Right lung (tissue), 10 donors: ENCODE measurements at places on chromosomes 2 and 18.
A peak's percentile ranks its signal among the peaks of the same experiment; 100 is the strongest.

- no peak for DNase-seq
These were observed 6.5 kb downstream of the KCNJ3 start for GRCh38 chr2:154704991-154705390.

DNA sequence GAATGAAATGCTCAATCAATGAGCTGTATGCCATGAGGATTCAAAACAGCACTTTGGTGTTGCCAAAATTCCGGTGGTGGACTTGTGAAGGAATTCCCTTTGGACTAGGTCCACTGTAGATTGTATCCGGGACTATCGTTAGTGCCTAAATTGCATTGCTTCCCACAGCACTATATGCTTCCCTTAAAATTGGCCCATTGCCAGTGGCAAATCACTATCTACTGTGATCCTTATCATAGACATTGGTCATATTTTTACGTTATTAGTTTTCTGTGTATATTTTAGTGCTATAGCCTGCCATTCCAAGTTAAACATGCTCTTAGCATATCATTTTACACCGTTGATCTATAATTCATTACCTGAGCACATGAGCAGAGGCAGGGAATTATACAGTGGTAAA lies 1.7 kb downstream of the PJVK start:
- DNase-seq: no peak

DNA sequence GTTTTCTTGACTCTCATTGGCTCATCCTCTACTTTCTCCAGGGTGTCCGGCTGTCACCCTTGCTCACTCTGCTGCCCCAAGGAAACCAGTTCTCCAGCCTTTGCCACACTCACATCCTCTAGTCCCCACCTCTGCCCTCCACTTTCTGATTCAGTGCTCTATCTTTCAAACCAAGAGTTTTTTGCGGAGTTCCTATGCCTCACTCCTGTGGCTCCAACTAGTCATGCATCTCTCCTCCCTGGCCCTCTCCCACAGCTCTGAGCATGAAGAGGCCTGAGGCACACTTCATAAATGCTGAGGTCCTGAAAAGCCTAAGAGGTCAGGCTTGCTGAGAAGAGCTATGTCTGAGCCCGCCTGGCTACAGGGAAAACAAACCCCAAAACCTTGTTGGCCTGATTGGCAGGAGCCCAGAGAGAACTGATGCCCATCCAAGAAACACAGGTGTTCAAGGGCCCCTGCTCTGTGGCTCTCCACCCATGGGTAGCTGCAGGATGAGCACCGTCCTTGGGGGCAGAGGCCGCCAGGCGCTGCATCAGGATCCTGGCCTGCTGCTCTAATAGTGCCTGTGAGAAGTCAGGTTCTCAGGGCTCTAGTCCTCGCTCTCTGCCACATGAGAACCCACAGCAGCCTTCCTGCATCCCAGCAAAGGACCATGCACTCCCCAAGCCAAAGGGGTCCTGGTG lies 42.1 kb downstream of the HS1BP3 start:
- DNase-seq: no peak

GRCh38 chr18:25351280-25351775 lies 638 bp downstream of the ZNF521 start:
- no peak for DNase-seq

- DNase-seq: peak; percentile 87
These were observed 1.5 kb upstream of the IRS1 start for GRCh38 chr2:226800941-226801784.

GRCh38 chr2:127796389-127796788 lies 14.6 kb downstream of the WDR33 start:
- no peak for DNase-seq

- DNase-seq: no peak
These were observed 10.5 kb upstream of the IL1A start for GRCh38 chr2:112794841-112795240.

DNA sequence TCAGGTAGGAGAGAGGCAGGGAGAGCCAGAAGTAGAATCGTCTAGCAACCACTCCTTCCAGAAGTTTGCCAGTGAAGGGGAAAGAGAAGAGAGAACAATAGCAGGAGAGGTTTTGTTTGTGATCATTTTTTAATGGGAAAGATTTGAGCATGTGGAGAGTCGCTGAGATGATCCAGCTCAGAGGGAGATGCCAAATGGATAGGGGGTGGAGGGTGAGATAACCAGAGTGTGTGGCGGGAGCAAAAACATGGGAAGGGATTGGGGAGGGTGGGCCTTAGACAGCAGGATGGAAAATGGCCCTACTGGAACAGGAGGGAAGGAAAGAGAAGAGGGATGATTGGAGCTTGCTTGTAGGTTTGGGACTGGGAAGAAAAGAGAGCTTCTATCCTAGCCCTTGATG lies 269.8 kb downstream of the GLI2 start:
- no peak for DNase-seq
